NCI-H1417 treated with DMSO at 0.1 percent for 48 hours (cell line): ENCODE measurements at places on chromosomes 5 and 9.

GRCh38 chr5:35908228-35908627, 30.2 kb downstream of the CAPSL start:
- no peak for DNase-seq

- peak; percentile 5 for DNase-seq
Measured at GRCh38 chr5:18720002-18720401, 1085.7 kb downstream of the TAF11L14 start.

DNA sequence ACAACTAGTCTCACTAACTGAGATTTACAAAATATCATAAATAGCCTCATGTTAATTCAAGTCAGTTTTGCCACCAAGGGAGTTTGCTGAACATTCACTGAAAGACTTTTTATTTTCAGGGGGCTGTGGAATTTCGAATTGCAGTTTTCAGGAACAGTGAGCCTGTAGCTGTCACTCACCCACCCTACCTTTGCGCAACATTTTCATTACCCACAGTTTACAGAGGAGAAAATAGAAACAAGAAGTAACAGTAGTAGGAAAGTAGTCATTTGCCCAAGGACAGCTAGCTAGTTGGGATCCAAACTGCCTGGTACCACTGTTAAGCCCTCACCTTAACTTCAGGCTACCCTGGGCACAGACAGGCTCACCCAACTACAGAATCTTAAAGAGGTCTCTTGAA, 154.1 kb downstream of the ADAMTS12 start:
- DNase-seq = no peak

- DNase-seq = no peak
Measured at GRCh38 chr5:138506370-138507306, 36.4 kb downstream of the ETF1 start.

DNA sequence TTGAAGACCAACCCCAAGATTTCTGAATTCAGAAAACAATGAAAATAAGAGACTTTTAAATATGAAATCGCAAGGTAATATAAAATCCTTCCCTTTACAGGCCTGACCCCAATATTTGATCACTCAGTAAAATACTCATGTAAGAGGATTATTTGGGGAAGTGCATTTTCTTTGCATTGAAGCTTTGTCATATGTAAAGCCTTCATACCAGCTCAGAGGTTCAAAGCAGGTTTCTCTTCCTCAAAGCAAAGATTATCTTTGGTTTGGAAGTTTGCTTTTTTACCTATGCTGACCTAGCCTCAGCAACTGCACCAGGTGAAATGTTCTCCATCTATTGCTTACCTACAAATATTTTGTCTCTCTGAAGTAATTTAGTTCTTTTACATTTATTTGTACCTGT, 106.5 kb upstream of the PARP8 start:
- no peak for DNase-seq

- DNase-seq = no peak
Measured at GRCh38 chr5:102711525-102712385, 43.4 kb upstream of the PAM start.

GRCh38 chr5:76546497-76547102, 76.6 kb downstream of the F2RL2 start:
- no peak for DNase-seq

- DNase-seq = no peak
Measured at GRCh38 chr9:114216081-114216480, 60.7 kb downstream of the COL27A1 start.

GRCh38 chr5:59792983-59793585, 100.4 kb downstream of the PDE4D start:
- no peak for DNase-seq

DNA sequence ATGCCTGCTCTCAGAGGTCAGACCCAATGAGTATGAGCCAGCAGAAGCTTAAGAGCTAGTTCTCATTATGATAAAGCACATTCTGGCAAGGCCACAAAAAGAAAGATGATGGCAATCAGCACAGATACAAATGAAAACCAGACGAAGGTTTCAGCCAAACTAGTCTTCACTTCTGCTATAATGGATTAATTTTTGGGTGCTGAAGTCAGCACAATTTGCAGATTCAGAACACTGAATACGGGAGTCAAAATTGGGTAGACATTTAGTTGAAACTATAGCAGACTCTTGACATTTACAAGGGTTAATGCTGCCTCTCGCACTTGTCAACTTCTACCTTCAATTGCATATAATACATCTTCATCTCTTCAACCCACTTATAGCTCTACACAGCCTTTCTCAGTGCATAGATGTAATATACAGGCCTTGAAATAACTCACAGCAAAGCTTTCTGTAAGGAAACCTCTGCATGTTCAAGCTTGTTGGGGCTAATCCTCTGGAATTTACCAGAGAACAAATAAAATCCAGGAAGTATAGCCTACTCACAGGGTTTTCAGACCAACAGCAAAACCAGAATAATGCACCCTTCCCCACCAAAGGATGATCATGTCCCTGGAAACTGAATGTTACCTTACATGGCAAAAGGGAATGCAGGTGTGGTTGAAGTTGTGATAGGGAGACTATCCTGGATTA, 77.1 kb downstream of the BAAT start:
- DNase-seq = no peak

DNA sequence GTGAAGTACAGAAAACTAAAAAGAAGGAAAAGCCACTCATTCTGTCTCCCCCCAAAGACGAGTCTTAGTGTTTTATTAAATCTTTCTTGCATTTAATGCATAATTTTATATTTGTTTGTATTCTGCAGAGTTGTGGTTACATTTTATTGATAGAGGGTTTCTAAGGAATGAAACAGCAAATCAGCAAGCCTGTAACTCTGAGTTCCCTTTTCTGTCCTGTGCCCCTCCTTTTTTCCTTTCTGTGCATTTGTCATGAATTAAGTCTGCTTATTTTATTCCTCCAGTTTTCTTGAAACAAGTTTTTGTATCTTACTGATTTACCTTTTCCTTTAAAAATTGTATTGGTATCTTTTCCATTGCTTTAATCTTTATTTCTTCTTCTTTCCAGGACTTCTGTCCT, 132.8 kb downstream of the MUSK start:
- DNase-seq = no peak

- DNase-seq = no peak
Measured at GRCh38 chr5:38776149-38776896, 69.5 kb upstream of the OSMR start.

GRCh38 chr5:146291421-146292074, 47.1 kb upstream of the POU4F3 start:
- DNase-seq = no peak

GRCh38 chr5:150609843-150610584, 30.4 kb upstream of the SYNPO start:
- DNase-seq = no peak

- no peak for DNase-seq
Measured at GRCh38 chr5:150297934-150298595, 4.6 kb downstream of the ARSI start.

- peak; percentile 6 for DNase-seq
Measured at GRCh38 chr9:764105-764524, 77.4 kb upstream of the DMRT1 start.

DNA sequence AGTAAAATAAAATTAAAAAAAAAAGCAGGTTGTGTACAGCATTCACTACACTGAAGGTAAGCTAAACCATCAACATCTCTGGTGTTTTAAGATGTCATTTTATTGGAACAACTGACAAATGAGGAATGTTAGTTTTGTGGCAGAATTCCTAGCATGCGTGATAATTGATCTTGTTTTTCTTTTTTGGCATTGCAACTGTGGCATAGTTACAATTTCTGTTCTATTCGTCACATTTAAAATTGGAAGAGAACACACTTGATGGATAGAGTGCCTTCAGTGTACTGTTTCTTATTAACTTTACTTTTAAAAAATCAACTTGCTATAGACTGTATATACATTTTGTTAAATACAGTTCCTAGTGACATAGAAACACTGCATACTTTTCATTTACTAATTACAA, 43.6 kb upstream of the TNFSF15 start:
- no peak for DNase-seq

DNA sequence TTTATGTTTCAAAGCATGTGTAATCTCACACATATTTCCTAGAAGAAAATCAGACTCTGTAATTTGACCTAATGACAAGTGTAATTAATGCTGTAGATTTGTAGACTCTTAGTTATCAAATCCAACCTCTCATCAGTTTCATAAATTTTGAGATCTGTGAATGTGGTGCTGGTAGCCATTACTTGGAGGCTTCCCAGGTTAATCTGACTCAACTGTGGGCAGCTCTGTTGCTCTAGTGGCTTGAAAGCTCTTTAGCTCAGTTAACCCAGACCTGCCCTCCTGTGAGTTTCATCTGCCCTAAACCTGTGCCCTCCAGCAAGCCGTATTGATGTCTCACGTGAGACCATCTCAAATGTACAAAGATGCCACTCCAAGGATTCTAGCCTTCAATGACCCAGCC, 323.4 kb downstream of the FBXL7 start:
- DNase-seq = no peak

GRCh38 chr9:123947326-123947725, 17.4 kb upstream of the DENND1A start:
- no peak for DNase-seq

DNA sequence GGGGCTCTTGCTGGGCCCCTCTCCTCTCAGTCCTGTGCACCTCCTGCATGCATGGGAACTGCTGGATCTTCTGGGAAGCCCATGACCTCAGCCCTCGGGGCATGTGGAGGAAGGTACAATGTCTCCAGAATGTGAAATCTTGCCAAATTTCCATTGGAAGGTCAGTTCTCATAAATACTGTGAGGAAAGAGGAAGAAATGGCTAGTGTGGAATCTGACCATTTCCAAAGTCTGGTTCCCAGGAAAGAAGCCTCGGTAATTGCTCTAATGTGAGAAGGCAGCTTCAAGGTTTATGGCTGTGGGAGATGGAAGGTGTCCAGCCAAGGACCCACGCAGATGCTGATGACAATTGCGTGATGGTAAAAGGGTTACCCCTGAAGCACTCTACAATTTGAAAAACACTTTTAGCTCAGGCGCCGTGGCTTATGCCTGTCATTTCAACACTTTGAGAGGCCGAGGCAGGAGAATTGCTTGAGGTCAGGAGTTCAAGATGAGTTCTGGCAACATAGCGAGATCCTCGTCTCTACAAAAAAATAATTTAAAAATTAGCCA, 8.1 kb upstream of the IL17B start:
- no peak for DNase-seq
